ENCODE measurements at places on chromosomes 2 and 18.

DNA sequence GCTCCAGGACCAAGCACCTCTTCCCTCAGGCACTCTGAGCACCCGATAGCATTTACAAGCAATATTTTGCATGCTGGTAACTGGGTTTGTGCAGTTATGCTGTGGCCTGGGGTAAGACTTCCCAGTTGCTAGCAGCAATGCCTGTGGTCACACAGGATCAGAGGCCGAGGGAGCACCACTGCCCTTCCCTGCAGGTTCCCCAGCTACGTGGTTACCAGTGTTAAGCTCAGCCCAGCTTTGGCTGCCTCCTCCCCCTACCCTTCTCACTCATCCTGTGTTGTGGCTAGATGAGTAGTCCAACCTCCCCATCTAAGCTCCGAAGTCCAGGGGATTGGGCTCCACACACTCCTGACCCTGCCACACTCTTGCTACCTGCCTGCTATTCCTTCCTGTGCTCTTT lies 141.1 kb downstream of the CELF4 start:
- DNase-seq: no peak

DNA sequence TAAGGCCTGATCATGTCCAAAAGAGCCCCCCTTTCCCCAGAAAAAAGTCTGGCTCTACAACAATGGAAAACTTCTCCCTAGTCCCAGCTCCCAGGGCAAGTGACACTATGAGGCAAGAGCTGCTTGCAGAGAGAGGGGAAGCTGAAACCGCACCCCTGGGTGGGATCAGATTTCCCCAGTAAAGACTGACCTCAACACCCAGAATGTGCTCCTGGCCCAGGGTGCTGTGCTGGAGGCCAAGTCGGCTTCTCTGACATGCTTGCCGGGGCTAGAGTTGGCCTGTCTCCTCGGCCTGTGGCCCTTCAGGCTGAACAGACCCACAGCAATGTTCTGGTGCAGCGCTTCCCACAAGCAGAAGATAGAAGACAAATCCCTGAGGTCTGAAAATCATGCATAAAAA lies 18.4 kb upstream of the ST8SIA3 start:
- no peak for DNase-seq

DNA sequence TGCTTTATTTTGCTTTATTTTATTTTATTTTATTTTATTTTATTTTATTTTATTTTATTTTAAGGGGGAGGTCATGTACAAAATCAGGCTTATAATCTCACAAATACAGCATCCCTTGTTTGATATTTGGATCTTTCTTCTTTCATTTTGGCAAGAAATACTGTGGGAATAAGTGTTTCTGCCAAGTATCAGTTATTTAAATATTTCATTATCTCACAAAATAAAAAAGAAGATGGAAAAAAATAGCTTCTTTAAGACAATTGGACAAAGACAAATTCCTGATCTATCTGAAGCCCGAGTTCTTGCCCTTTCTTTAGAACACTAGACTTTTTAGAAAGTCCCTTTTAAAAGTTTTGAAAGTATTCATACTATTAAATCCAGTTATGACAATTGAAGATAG lies 560.5 kb upstream of the ZEB2 start:
- DNase-seq: no peak

GRCh38 chr2:55809875-55810621 lies 113.5 kb downstream of the EFEMP1 start:
- DNase-seq: no peak

- no peak for DNase-seq
Measured at GRCh38 chr2:65532326-65532725, 99.9 kb upstream of the SPRED2 start.
